ENCODE measurements at places on chromosomes 16 and 17. TPM values are rescaled to one million over a fixed set of nuclear protein-coding genes. Genes with fewer than 3 reads are reported as not detected.

The USP22 gene
- 114 TPM for total RNA-seq

The TMEM220 gene
- total RNA-seq: 3.9 TPM

The PLA2G15 gene
- 16.4 TPM for total RNA-seq

The MCRIP2 gene
- total RNA-seq: 17.9 TPM

The AOC3 gene
- 1.1 TPM for total RNA-seq

The P2RX5 gene
- total RNA-seq: 23.8 TPM

The ADAD2 gene
- not detected for total RNA-seq

The CLEC3A gene
- not detected for total RNA-seq

The PRR15L gene
- total RNA-seq: 1.6 TPM

The HBA1 gene
- 2.3 TPM for total RNA-seq

The XAF1 gene
- total RNA-seq: not detected

The FBXO39 gene
- total RNA-seq: not detected

All from A549 treated with ZK216348 at 1 μM for 4 hours (cell line).